ENCODE measurements at places on chromosomes 5 and 9.

DNA sequence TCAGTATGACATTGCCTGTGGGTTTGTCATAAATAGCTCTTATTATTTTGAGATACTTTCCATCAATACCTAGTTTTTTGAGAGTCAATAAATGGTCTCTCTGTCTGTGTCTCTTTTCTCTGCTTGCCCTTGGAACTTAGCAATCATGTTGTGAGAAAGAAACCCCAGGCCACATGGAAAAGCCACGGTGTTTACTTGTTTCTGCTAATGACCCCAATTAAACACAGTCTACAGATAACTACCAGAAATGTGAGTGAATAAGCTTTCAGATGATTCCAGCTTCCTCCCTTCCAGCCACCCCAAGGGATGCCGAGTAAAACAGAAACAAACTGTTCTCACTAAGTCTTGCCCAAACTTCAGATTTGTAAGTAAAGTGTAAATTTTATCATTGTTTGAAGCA lies 584.9 kb downstream of the MAT2B start:
- no peak for DNase-seq

GRCh38 chr5:159249158-159249557 lies 13.9 kb upstream of the UBLCP1 start:
- DNase-seq = no peak

DNA sequence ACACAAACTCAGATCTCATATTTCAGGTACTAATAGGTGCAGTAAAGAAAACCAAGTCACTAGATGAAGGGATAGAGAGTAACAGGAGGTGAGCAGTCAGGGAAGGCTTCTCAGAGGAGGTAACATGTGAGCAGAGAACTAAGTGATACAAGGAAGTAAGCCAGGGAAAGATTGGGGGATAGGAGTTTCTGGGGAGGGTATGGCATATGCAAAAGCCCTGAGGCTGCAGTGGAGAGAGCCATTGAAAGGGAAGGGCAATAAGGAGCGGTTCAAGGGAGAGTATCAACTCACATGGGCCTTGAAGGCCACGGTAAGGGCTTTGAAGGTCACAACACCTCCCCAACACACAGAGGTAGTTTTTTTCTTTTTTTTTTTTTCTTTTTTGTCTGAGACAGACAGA lies 6.9 kb downstream of the OLFML2A start:
- DNase-seq = no peak

DNA sequence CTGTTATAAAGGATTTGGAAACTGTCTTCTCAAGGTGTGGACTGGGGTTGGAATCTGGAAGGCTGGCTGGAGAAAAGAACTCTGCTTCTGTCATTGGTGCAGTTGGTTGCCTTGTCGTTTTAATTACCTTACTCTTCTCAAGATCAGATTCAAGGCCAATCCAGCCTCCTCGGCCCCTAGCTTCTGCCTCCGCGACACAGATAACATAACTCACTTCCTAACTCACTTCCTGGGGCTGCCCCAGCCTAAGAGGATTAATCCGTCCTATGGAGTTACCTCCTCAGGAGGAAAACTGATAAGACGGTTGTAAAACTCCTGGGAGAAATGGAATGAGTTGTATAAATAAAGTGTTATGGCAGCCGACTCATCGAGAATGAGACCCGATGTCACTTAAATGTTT lies 389.1 kb upstream of the WWC1 start:
- DNase-seq = no peak

DNA sequence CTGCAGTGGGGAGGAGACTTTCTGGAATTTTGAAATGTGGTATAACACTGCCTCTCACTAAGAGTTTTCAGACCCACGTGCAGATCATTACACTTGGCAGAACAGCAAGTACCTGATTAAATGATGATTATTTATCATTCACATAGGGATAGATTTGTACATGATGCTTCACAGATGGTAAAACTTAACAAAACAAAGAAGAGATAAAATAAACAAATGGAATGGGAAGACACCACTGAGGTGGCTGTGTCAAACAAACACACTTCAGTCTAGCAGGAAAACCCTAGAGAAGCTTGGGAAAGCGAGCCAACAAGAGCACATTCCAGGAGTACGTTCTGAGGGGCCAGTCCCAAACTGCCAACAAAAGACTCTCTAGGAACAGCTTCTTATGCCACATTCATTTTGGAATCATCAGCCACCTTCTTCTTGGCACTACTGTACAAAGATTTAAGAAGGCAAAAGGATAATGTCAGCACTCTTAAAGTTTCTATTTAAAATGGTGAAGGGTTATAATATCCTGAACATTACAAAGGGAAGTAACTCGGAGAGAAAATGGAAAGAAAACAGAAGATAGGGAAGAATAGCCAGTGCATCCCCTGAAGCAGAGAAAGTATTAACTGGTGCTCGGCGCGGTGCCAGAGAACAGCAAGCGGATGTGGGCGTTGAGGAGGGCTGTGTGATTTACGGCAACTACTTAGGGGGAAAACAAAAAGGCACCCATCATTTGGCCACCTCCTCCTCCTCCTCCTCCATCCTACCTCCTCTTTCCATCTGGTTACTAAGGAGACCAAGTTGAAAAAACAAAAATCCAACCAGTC lies 1.6 kb downstream of the MED27 start:
- peak; percentile 33 for DNase-seq

DNA sequence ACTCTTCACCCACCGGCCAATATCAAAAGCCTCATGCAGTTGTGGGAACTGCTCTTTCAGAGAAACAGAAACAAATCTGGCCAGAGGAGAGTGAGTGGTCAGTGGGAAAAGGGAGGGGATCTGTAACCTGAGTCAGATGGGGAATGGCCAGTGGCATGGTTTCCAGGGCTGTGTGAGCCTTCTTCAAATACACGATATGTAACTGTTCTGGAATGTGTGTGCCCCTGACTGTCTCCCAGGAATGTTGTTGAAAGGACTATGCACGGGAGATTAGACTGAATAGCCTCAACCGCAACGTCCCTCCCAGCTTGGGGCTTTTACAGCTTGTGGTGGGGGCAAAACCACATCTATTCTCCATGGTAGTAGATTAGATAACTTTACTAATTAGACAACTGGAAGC lies 60.8 kb downstream of the SH3TC2 start:
- DNase-seq = no peak

- DNase-seq = no peak
Measured at GRCh38 chr5:64018966-64019365, 56.7 kb upstream of the HTR1A start.

DNA sequence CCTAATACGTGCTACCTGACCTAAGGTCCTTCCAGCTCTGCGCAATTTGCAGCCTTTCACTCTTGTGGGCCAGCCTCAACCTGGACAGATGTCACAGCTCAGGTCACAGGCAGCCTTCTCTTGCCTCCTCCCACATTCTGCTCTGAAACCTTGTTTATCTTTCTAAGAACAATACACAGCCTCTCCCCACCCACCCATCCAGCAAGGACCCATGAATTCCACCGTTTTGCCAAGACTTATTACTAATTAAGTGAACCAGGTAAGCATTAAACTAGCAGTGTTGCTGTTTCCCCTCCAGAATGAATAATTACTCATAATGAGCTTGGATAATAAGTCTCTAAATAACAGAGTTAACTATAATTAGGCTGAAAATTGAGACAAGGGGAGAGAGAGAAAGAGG lies 11.0 kb downstream of the FABP6 start:
- DNase-seq = no peak

GRCh38 chr5:116959843-116960242 lies 385.2 kb upstream of the SEMA6A start:
- no peak for DNase-seq

DNA sequence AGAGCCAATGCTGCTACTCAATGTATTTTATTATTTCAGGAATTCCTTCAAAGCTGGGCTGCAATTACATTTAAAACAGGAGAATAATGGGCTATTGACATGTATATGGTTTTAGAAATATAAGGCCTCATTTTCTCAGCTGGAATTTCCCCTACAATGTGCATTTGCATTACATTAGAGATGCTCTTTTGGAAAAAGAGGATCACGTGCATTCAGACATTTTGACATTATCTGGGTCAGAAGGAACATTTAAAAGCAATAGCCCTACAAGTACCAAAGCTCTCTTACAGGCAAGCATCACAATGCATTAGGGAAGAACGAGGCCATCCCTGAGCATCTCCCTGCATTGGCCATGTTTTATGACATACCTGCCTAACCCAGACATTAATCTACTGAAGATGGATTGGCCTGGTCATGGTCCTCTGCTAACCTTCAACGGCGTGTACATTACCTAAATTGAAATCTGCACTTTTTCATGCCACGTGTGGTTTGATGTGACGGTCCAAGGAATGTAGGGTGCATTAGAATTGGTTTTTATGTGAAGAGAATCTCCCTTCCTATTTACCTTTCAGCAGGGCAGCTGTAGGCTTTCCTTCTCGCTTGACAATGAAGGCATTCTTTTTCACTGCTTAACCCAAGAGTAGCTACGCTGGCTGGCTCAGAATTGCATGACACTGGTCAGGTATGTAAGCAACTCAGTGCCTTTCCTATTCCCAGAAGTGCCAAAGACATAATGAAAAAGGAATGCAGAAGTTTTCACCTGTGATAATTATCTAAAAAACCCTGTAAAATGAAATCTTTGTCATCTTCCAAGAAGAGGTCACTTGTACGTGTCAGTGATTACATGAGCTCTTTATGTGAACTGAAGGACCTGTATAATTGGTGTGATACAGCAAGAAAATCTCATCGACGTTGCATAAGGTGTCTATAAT lies 212.3 kb upstream of the MPDZ start:
- DNase-seq = no peak

- no peak for DNase-seq
Measured at GRCh38 chr5:111144352-111144930, 52.3 kb downstream of the WDR36 start.

GRCh38 chr9:96020792-96021550 lies 145.5 kb downstream of the ERCC6L2 start:
- peak; percentile 57 for DNase-seq

GRCh38 chr5:350355-350754 lies 28.8 kb downstream of the AHRR start:
- no peak for DNase-seq

DNA sequence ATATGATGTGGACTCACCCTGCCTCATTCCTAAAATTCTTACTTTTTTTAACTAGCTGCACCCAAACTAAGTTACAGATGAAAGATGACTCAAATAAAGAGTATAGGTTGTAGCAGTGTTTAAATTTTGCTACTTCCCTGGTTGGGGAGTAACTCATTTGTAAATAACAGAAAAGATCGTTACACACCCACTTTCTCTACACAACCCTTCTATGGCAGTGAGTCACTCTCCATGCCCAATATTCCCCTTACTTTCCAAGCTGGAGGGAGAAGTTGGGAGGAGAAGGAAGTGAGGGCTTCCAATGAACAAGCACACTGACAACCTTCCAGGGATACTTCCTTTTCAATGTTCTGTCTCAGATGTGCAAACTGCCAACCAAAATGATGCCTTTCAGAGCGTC lies 1.9 kb downstream of the RASEF start:
- no peak for DNase-seq

- no peak for DNase-seq
Measured at GRCh38 chr5:118378959-118379358, 609.4 kb downstream of the DTWD2 start.

GRCh38 chr5:83653669-83654068 lies 67.0 kb downstream of the HAPLN1 start:
- DNase-seq = no peak
